GM23338 (cell line): ENCODE measurements at places on chromosomes 13 and 19.

DNA sequence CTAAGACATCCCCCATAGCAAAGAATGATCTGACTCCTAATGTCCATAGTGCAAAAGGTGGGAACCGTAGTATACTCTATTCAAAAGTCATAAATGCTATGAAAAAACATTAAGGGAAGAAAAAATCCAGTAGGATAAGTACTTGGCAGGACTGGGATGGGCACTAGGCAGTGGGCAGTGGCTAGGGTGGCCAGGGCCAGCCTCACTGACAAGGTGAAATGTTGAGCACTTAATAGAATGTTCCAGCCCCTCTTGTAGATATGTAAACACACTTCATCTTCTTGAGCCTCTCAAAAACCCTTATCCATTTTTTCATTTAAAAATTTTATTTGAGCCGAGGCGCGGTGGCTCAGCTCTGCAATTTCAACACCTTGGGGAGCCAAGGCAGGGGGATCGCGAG is 1.5 kb upstream of the CLEC4G start:
- no peaks in the 10 kb centered on the region for H3K36me3 ChIP-seq
- H3K27me3 ChIP-seq: peaks cover 42% of the 10 kb centered on the region
- H3K4me1 ChIP-seq: peaks cover 5% of the 10 kb centered on the region; the same call in 1 of the 2 replicates
- no peak for DNase-seq
- H3K4me3 ChIP-seq: no peak overlapping the region
- no peak overlapping the region for H3K27ac ChIP-seq

DNA sequence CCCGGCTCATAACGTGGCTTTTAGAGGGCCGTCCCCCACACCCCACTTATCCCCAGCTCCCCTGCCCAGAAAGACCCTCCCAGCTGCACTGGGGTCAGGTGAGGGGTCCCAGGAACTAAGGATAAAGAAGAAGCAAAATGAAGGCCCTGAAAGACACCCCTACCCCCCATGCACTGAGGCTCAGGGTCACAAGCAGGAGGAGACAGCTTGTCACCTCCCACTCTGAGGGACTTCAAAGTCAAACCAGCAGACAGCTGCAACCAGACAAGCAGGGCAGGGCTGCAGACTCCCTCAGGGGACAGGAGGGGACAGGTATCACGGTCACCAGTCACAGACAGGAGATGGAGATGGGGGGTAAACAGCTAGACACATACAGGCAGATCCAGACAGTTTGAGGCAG is 6.1 kb upstream of the NANOS3 start:
- peaks cover 98% of the 10 kb centered on the region for H3K27me3 ChIP-seq
- H3K36me3 ChIP-seq: no peaks in the 10 kb centered on the region
- no peak overlapping the region for H3K27ac ChIP-seq
- DNase-seq: no peak

DNA sequence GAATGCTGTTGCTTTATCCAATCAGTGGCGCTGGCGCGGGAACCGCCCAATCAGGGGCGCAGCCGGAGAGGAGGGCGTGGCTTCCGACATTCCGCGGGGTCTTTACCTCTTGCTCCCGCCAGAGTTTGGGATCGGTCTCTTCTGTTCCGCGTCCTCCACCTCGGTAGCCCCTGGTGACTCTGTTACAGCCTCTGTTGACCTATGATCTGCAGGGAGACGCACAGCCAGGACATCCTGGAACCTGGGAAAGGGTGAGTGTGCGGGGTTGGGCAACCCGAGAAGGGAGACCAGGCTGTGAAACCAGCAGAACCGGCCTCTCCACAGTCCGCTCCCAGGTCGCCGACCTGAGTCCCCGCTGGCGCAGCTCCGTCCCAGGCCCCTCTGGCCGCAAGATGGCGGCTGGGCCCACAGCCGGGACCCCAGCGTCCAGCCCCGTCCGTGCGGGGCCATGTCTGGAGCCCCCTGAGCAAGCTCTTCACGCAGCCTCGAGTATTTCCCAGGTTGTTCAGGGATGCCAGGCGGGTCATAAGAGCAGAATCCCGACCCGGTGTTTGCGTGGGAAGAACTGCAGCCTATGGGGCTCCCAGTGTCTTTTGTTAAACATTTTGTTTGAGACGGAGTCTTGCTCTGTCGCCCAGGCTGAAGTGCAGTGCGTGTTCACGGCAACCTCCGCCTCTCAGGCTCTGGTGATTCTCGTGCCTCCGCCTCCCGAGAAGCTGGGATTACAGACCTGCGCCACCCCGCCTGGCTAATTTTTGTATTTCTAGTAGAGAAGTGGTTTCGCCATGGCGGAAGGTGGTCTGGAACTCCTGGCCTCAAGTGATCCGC is 4.4 kb upstream of the ZNF681 start:
- H3K36me3 ChIP-seq: peaks cover 6% of the 10 kb centered on the region
- peaks cover 18% of the 10 kb centered on the region for H3K4me1 ChIP-seq
- H3K4me3 ChIP-seq: peak overlapping the region; percentile 87
- H3K27me3 ChIP-seq: no peaks in the 10 kb centered on the region

GRCh38 chr13:111976474-111977178 is 90.3 kb upstream of the SOX1 start:
- no peak overlapping the region for H3K27ac ChIP-seq
- H3K36me3 ChIP-seq: no peaks in the 10 kb centered on the region
- H3K27me3 ChIP-seq: no peaks in the 10 kb centered on the region
- no peak for DNase-seq
- H3K4me3 ChIP-seq: no peak overlapping the region

DNA sequence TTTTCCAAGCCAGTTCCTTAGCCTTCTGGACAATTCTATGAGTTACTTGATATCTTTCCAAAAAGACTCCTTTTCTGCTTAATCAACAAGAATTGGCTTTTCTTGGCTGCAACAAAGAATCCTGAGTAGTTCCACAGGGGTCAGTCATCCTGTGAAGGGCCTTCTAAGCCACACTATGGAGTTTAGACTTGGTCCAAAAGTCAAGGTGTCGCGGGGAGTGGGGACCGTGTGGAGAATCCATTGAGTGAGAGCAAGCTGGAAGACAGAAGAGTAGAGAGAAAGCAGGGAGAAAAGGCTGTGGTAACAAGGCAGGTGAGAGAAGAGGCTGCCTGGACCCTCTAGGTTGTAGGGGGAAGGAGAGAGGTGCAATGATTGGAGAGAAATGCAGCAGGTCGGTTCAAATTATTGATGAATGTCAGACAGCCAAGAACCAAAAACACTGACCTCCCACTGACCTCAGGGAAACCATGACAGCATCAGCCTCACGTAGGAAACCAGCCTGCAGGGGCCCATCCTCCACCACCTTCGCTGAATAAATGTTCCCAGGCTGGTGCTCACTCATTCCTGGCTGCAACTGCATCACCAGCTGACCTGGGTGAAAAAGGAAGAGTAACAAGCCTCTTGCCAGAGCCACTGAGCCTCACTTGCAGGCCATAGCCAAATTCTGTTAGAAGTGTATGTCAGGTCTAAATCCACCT is 7.1 kb upstream of the IFT88 start:
- no peak for DNase-seq
- no peaks in the 10 kb centered on the region for H3K4me1 ChIP-seq
- no peak overlapping the region for H3K4me3 ChIP-seq

GRCh38 chr19:23070353-23071146 is 46.3 kb upstream of the ZNF730 start:
- H3K36me3 ChIP-seq: no peaks in the 10 kb centered on the region
- H3K27me3 ChIP-seq: peaks cover 10% of the 10 kb centered on the region
- H3K4me3 ChIP-seq: peak overlapping the region; percentile 52
- H3K27ac ChIP-seq: no peak overlapping the region
- H3K4me1 ChIP-seq: no peaks in the 10 kb centered on the region

GRCh38 chr13:108266321-108266990 is 3.1 kb upstream of the TNFSF13B start:
- no peak for DNase-seq
- no peaks in the 10 kb centered on the region for H3K4me1 ChIP-seq
- no peaks in the 10 kb centered on the region for H3K36me3 ChIP-seq
- H3K27me3 ChIP-seq: no peaks in the 10 kb centered on the region
- H3K4me3 ChIP-seq: no peak overlapping the region

DNA sequence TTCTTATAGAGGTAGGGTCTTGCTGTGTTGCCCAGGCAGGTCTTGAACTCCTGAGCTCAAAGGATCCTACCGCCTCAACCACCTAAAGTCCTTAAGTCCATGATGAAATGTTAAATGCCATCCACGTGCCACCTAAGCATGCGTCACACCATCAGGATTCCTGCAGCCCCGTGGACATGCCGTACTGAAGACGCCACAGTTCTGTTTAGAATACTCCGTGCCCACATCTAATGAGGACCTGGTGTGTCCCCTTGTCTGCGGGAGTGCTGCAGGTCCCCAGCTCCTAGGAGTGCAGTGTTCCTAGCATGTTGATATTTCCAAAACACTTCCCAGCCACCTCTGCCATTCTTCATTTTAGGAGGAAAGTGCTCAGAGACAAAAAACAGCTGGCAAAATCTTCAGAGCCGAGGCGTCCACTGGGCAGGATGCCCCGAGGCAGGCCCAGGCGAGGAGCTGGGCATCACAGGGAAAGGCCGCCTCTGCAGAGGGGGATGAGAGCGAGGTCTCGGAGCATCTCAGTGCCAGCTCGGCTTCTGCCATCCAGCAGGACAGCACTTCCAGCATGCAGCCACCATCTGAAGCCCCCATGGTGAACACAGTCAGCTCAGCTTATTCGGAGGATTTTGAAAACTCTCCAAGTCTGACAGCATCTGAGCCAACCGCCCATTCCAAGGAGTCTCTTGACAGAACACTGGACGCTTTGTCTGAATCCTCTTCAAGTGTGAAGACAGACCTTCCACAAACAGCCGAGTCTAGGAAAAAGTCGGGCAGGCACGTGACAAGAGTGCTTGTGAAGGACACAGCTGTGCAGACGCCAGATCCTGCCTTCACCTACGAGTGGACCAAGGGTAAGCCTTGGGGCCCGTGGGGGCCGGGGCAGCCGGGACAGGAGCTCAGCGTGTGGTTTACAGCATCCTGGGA is 13.2 kb downstream of the C19orf44 start:
- no peak overlapping the region for H3K4me3 ChIP-seq
- H3K27me3 ChIP-seq: no peaks in the 10 kb centered on the region
- no peak overlapping the region for H3K27ac ChIP-seq
- H3K4me1 ChIP-seq: no peaks in the 10 kb centered on the region
- no peak for DNase-seq

- no peaks in the 10 kb centered on the region for H3K27me3 ChIP-seq
- no peaks in the 10 kb centered on the region for H3K4me1 ChIP-seq
- no peak overlapping the region for H3K4me3 ChIP-seq
Observed at GRCh38 chr13:110511509-110512181, 49.9 kb downstream of the RAB20 start.

- H3K4me3 ChIP-seq: no peak overlapping the region
- peak; percentile 57 for DNase-seq
- H3K27ac ChIP-seq: no peak overlapping the region
- H3K36me3 ChIP-seq: no peaks in the 10 kb centered on the region
- H3K4me1 ChIP-seq: peaks cover 7% of the 10 kb centered on the region; the same call in 1 of the 2 replicates
- no peaks in the 10 kb centered on the region for H3K27me3 ChIP-seq
Observed at GRCh38 chr19:20482721-20483120, 82.9 kb downstream of the ZNF737 start.

DNA sequence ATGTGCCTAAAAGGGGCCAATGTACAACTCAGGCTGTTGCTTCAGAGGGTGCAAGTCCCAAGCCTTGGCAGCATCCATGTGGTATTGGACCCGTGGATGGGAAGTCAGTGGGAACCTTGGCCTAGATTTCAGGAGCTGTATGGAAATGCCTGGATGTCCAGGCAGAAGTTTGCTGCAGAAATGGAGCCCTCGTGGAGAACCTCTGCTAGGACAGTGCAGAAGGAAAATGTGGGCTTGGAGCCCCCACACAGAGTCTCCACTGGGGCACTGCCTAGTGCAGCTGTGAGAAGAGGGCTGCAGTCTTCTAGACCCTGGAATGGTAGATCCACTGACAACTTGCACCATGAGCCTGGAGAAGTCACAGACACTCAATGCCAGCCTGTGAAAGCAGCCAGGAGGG is 28.5 kb downstream of the GPC5 start:
- no peak overlapping the region for H3K4me3 ChIP-seq
- DNase-seq: no peak
- no peaks in the 10 kb centered on the region for H3K4me1 ChIP-seq
- H3K27me3 ChIP-seq: no peaks in the 10 kb centered on the region

- no peak overlapping the region for H3K4me3 ChIP-seq
- H3K36me3 ChIP-seq: peaks cover 9% of the 10 kb centered on the region; the same call in 1 of the 2 replicates
- peaks cover 13% of the 10 kb centered on the region for H3K4me1 ChIP-seq
- H3K27ac ChIP-seq: no peak overlapping the region
- H3K27me3 ChIP-seq: no peaks in the 10 kb centered on the region
Observed at GRCh38 chr19:50380751-50381151, 3.4 kb upstream of the POLD1 start.

GRCh38 chr19:43765109-43765876 is 10.5 kb upstream of the SMG9 start:
- no peak overlapping the region for H3K4me3 ChIP-seq
- no peaks in the 10 kb centered on the region for H3K4me1 ChIP-seq
- DNase-seq: no peak
- no peak overlapping the region for H3K27ac ChIP-seq

DNA sequence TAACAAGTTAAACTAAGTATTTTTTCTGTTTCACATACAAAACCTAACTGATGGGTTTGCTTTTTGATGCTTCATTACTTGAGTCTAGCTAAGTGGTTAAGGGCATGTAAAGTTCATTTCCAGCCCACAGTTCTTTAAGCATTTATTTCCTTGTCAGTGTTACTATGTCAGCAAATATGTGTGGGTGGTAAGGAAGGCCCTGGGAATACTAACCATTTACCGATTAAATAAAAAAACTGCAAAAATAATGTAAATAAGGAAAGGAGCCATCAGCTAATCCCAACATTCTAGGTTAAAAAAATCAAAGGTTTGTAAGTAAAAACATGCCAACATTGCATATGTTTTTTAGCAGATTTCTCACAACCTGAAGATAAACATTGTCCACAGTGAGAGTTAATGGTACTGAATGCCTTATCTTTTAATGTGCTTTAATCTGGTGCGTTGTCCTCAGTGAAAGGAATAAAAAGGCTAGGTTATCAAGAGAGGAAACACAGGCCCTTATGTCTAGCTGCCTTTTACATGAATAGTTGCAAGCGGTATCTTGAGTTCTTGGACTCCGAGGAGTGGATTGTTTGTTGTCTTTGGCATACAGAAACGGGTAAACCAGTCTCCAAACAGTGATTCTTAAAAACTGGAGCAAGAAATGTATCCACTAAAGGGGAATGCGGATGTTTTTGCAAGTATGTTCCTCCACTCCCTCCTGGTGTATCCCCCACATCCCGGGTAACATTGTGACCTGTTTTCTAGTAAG is 949.6 kb upstream of the SLC10A2 start:
- H3K4me1 ChIP-seq: peaks cover 7% of the 10 kb centered on the region; the same call in 1 of the 2 replicates
- H3K36me3 ChIP-seq: no peaks in the 10 kb centered on the region

GRCh38 chr19:5934774-5935472 is 20.9 kb downstream of the CAPS start:
- H3K4me1 ChIP-seq: no peaks in the 10 kb centered on the region
- no peaks in the 10 kb centered on the region for H3K27me3 ChIP-seq
- no peaks in the 10 kb centered on the region; the same call in 1 of the 2 replicates for H3K36me3 ChIP-seq
- H3K27ac ChIP-seq: no peak overlapping the region
- no peak overlapping the region for H3K4me3 ChIP-seq

- H3K4me1 ChIP-seq: no peaks in the 10 kb centered on the region
- H3K36me3 ChIP-seq: no peaks in the 10 kb centered on the region
- no peak overlapping the region for H3K27ac ChIP-seq
Observed at GRCh38 chr13:76965759-76966421, 17.6 kb downstream of the ACOD1 start.

- no peaks in the 10 kb centered on the region for H3K27me3 ChIP-seq
- H3K4me1 ChIP-seq: peaks cover 18% of the 10 kb centered on the region
- H3K27ac ChIP-seq: no peak overlapping the region
- H3K36me3 ChIP-seq: no peaks in the 10 kb centered on the region
- DNase-seq: no peak
Observed at GRCh38 chr13:41289463-41289881, 21.6 kb upstream of the NAA16 start.

GRCh38 chr19:49918089-49918488 is 10.9 kb upstream of the ATF5 start:
- H3K27me3 ChIP-seq: no peaks in the 10 kb centered on the region
- H3K4me1 ChIP-seq: peaks cover 5% of the 10 kb centered on the region; the same call in 1 of the 2 replicates
- H3K4me3 ChIP-seq: no peak overlapping the region
- DNase-seq: no peak
- peaks cover 7% of the 10 kb centered on the region; the same call in 1 of the 2 replicates for H3K36me3 ChIP-seq
- no peak overlapping the region for H3K27ac ChIP-seq
